ENCODE measurements at places on chromosomes 16 and 17. TPM values are rescaled to one million over a fixed set of nuclear protein-coding genes. Genes with fewer than 3 reads are reported as not detected.

GRCh38 chr16:49484451-49484849 is 110.8 kb downstream of the C16orf78 start:
- DNase-seq = peak; percentile 24
- H3K27ac ChIP-seq = no peak overlapping the region
- no peaks in the 10 kb centered on the region for H3K36me3 ChIP-seq
- H3K4me1 ChIP-seq = peaks cover 6% of the 10 kb centered on the region

GRCh38 chr17:41697122-41697962 is 8.7 kb downstream of the EIF1 start:
- H3K36me3 ChIP-seq = peaks cover 10% of the 10 kb centered on the region
- no peak overlapping the region for H3K27ac ChIP-seq
- H3K4me3 ChIP-seq = no peak overlapping the region
- no peaks in the 10 kb centered on the region for H3K27me3 ChIP-seq
- peaks cover 21% of the 10 kb centered on the region for H3K4me1 ChIP-seq

DNA sequence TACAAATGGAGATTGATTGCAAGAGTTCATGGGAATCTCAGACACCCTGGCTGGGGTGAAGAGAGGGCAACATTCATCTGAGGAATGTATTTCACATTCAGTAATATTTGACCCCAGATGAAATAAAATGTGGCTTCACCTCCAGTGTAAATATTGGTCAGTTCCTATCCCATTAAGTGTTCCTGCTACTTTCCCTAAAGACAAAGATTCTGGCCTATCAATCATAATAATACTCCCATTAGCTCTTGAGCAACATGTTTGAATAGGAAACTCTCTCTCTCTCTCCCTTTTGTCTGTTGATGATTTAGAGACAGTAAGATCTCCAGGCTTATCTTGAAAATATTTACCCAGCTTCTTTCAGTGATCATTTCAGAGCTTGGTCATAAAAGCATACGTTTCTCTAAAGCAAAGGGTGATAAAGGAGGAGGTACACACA is 70.1 kb downstream of the KCNJ2 start:
- no peaks in the 10 kb centered on the region for H3K4me1 ChIP-seq
- H3K27me3 ChIP-seq = no peaks in the 10 kb centered on the region
- H3K27ac ChIP-seq = no peak overlapping the region
- no peak overlapping the region for H3K4me3 ChIP-seq
- DNase-seq = no peak

DNA sequence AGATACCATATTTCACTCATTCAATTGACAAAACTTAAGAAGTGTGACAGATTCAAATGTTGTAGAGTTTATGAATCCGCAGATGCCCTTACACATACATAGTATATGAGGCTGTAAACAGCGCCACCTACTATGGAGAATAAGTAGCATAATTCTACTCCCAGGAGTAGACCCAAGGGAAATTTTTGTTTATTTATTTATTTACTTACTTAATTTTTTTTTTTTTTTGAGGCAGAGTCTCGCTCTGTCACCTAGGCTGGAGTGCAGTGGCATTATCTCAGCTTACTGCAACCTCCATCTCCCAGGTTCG is 35.5 kb downstream of the GAN start:
- H3K36me3 ChIP-seq = peaks cover 36% of the 10 kb centered on the region
- no peak overlapping the region for H3K4me3 ChIP-seq
- H3K4me1 ChIP-seq = no peaks in the 10 kb centered on the region

DNA sequence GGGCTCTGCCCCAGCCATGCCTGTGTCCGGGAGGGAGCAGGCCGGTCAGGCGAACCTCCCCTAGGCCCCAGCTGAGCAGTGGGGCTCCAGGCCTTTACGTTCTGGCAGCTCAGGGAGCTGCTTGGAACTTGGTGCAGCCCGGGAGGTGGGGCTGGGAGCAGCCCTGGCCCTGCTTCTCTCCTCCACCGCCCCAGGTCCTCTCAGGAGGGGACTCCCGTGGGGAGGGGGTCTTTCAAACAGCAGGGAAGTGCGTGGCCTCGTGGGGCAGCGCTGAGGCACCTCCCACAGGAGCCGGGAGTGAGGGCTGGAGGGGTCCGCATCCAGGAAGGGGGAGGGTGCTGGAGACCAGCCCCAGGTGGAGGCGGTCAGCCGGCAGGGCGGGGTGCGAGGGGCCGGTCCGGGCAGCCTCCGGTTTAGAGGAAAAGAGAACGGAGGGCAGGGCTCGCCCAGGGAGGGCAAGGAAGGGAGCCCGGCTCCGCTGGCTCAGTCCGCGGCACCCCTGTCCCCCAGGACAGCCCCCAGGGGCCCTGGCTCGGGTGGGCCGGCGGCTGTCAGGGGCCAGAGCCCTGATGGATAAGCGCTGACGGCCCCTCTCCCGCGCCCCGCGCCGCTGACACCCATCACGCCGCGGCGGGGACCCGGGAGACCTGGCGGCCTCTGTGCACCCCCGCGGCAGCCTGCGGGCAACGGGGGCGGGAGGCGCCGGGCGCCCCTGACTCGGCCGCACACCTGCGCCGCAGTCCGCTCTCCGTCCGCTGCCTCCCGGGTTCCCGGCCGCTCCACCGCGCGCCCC is 587 bp upstream of the PRR35 start:
- no peaks in the 10 kb centered on the region for H3K36me3 ChIP-seq
- no peaks in the 10 kb centered on the region for H3K27me3 ChIP-seq
- no peak for DNase-seq

- H3K27ac ChIP-seq = no peak overlapping the region
- no peak for DNase-seq
- H3K27me3 ChIP-seq = peaks cover 57% of the 10 kb centered on the region
- peak overlapping the region; percentile 5 for H3K4me3 ChIP-seq
- H3K36me3 ChIP-seq = peaks cover 13% of the 10 kb centered on the region
Observed at GRCh38 chr17:48720266-48721008, 1.9 kb downstream of the PRAC1 start.

DNA sequence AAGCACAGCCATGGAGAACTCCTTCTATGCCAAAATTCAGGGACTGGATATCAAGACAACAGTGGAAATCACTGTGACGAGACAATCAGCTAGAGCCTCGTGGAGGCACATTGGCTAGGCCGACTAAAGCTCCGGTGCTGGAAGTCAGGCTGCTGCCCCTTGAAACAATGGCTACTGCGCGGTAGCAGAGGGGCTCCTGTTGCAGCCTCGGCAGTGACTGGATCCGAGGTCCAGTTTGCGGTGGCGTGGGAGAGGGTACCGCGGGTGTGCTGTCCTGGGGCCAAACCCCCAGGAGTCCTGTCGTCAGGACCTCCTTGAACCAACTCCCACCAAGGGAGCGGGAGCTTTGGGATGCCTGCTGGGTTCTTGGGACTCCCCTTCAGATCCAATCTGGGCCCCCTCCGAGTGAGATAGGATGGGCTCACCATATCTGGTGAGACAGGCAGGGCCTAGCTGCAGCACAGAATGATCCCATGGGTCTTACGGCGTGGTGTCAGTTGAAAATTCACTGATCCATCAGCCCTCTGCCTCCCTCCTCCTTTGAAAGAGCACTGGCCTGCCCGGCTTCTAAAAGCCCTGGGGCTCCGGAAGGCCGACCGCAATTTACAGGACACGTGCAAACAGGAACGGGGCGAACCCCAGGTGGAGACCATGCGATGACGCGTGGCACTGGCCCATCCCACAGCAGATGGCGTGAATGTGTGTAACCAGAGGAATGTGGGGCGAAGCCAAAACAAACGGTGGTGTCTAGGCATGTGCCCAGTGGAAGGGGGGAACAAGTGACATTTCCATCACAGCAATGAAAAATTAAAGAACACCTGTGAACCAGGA is 15.8 kb upstream of the KCNJ18 start:
- H3K4me3 ChIP-seq = no peak overlapping the region
- no peak overlapping the region for H3K27ac ChIP-seq
- no peaks in the 10 kb centered on the region for H3K27me3 ChIP-seq
- DNase-seq = no peak
- H3K4me1 ChIP-seq = no peaks in the 10 kb centered on the region

- peaks cover 34% of the 10 kb centered on the region for H3K27me3 ChIP-seq
- H3K4me3 ChIP-seq = no peak overlapping the region
- H3K27ac ChIP-seq = no peak overlapping the region
- DNase-seq = no peak
Observed at GRCh38 chr17:6366221-6366666, 68.7 kb downstream of the AIPL1 start.

DNA sequence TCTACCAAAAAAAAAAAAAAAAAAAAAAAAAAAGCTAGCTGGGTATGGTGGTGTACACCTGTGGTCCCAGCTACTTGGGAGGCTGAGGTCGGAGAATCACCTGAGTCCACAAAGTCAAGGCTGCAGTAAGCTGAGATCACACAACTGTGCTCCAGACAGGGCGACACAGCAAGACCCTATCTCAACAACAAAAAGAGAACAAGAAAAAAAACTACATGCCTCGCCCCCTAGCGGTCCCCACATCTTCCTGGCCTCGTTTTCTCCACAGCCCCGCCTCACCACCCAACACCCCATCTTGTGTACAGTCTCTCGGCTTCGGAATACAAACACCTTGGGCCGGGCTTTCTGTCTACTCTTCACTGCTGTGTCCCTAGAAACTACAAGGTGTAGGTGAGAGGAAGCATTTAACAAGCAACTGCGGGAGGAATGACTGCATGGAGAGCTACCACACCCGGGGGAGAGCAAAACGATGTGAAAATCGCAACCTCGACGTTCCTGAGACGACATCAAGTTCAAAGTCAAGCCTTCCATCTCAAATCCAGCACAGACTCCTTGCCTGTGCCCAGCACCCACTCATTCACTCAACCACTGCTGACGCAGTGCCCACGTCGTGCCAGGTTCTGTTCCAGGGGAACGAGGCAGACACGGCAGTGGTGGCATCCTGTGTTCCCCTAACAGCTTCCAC is 9.0 kb downstream of the NTAN1 start:
- no peak for DNase-seq
- H3K4me3 ChIP-seq = no peak overlapping the region
- no peak overlapping the region for H3K27ac ChIP-seq
- H3K27me3 ChIP-seq = no peaks in the 10 kb centered on the region
- H3K36me3 ChIP-seq = peaks cover 21% of the 10 kb centered on the region

- H3K4me3 ChIP-seq = no peak overlapping the region
- H3K27ac ChIP-seq = no peak overlapping the region
- H3K36me3 ChIP-seq = no peaks in the 10 kb centered on the region
- H3K27me3 ChIP-seq = no peaks in the 10 kb centered on the region
Observed at GRCh38 chr17:36507266-36507665, 20.8 kb downstream of the ZNHIT3 start.

DNA sequence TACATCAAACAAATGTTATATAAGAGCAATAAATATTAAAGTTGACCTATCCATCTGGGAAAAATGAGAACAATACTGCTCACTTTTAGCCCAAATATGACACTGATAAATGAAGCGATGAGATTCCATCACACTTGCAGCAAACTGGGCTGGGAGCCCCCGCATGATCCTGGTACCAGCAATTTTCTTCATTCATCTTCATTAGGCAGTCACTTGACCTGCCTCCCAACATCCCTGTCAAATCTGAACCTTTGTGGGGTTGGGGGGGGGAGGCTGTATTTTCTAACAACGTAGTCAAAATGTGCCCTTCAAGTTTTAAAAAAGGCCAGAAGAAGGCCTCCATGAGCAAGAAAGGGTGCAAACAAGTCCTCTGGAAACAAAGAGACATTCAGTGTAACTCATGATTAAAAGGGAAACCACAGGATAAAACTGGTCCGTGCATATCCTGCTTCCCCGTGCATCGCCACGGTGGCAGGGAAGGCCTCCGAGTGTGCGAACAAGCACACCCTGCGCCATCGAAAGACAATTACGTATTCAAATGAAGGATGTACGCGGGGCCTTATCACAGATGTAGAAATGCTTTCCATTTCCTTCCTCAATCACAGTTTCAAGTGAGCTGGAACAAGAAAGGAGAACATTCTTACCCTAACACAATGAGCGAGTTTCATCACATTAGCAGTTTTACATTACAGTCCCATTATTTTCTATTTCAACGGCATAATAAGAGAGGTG is 48.4 kb downstream of the TOX3 start:
- no peak for DNase-seq
- H3K4me3 ChIP-seq = no peak overlapping the region
- H3K36me3 ChIP-seq = no peaks in the 10 kb centered on the region
- H3K4me1 ChIP-seq = no peaks in the 10 kb centered on the region
- H3K27ac ChIP-seq = no peak overlapping the region

- no peak overlapping the region for H3K4me3 ChIP-seq
- peaks cover 44% of the 10 kb centered on the region for H3K4me1 ChIP-seq
- no peak for DNase-seq
- no peak overlapping the region for H3K27ac ChIP-seq
Observed at GRCh38 chr16:85641776-85642176, 28.7 kb downstream of the GSE1 start.

DNA sequence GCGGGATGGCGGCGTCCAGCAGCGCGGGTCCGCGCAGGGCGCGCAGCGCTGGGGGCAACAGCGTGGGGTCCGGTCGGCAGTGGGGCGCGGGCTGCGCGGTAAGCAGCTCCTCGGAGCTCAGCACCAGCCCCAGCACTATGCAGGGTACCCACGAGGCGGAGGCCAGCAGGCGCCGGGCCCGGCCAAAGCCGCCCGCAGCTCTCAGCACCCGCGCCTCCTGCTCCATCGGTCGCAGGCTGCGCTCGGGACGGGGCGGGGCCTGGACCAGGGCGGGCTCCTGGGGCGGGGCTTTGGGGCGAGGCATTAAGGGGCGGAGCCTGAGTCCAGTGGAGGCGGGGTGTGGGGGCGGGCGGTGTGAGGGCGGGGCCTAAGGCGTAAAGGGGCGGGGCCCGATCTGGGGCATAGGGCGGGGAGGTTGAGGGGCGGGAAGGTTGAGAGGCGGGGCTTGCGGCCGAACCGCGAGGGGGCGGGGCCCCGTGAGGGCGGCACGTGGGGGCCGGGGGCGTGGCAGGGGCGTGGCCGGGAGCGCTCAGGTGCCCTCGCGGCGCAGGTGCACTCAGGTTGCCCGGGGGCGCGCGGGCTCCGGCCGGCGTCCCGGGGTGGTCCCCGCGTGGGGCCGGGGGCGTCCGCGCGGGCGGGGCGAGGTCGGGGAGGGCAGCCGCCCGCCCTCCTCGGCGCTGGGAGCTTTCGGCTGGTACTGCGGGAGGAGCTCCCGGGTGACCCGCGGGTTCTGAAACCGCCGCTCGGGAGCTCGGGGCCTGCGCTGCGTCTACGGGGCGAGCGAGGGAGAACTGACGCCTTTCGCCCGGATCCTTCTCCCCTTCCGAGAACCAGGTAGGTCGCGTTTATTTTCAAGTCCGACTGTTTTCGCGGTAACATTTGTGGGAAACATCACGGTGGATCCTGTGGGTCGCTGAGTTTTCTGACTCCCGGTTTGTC is 1.4 kb upstream of the SLC22A31 start:
- peak; percentile 68 for DNase-seq
- H3K27me3 ChIP-seq = peaks cover 22% of the 10 kb centered on the region
- H3K36me3 ChIP-seq = peaks cover 5% of the 10 kb centered on the region
- peak overlapping the region; percentile 69 for H3K4me3 ChIP-seq
- H3K27ac ChIP-seq = peak overlapping the region; percentile 57
- H3K4me1 ChIP-seq = peaks cover 18% of the 10 kb centered on the region

GRCh38 chr17:56785997-56786680 is 47.6 kb downstream of the C17orf67 start:
- no peak overlapping the region for H3K4me3 ChIP-seq
- H3K36me3 ChIP-seq = no peaks in the 10 kb centered on the region
- no peak for DNase-seq
- H3K27me3 ChIP-seq = no peaks in the 10 kb centered on the region
- peaks cover 14% of the 10 kb centered on the region for H3K4me1 ChIP-seq
- no peak overlapping the region for H3K27ac ChIP-seq

Gene CRYM
- polyA plus RNA-seq = not detected

Gene MT1A
- polyA plus RNA-seq = not detected

Gene CD300E
- polyA plus RNA-seq = not detected

Gene ATP1B2
- polyA plus RNA-seq = 0.57 TPM

Gene SEPTIN12
- not detected for polyA plus RNA-seq

Gene ALOX15B
- polyA plus RNA-seq = not detected

Gene CCDC78
- polyA plus RNA-seq = 1.4 TPM

Gene TMEM100
- polyA plus RNA-seq = not detected

Gene SHMT1
- 35.8 TPM for polyA plus RNA-seq

Gene DNAAF1
- 0.98 TPM for polyA plus RNA-seq

Gene ST6GALNAC1
- not detected for polyA plus RNA-seq

Gene SCARF1
- 0.25 TPM for polyA plus RNA-seq

Gene ABAT
- 1.7 TPM for polyA plus RNA-seq

Gene SEC14L1
- polyA plus RNA-seq = 9.5 TPM
